ENCODE measurements at places on chromosomes 4 and X.

- DNase-seq: no peak
These were observed 560.8 kb upstream of the ATOH1 start for GRCh38 chr4:93267747-93268146.

DNA sequence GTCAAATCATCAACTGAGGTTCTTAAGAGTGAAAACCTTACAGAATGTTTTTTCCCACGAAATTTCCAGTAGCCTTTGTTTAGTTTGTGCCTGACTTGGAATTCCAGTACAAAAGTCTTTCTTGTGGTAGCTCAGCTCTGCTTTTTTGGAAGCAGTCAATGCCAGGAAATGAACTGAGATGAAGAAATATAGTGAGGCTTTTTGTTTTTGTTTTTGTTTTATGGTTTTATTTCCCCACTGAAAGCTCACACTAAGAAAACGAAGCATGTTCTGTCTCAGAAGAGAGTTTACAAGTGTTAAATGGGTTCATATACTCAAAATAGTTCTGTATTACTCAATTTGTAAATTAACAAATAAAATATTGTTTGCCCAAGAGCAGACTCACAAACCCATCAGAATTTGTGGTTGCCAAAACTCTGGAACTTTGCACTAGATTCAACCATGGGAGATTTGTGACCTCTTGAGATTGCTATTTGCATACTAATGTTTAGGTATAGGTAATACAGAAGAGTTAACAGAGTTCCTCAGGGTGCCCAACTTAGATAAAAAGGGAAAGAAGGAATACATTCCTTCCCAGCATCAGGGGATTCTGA is 1060.8 kb downstream of the FAT4 start:
- no peak for DNase-seq

GRCh38 chrX:48599341-48599740 is 2.0 kb downstream of the WDR13 start:
- DNase-seq: no peak

DNA sequence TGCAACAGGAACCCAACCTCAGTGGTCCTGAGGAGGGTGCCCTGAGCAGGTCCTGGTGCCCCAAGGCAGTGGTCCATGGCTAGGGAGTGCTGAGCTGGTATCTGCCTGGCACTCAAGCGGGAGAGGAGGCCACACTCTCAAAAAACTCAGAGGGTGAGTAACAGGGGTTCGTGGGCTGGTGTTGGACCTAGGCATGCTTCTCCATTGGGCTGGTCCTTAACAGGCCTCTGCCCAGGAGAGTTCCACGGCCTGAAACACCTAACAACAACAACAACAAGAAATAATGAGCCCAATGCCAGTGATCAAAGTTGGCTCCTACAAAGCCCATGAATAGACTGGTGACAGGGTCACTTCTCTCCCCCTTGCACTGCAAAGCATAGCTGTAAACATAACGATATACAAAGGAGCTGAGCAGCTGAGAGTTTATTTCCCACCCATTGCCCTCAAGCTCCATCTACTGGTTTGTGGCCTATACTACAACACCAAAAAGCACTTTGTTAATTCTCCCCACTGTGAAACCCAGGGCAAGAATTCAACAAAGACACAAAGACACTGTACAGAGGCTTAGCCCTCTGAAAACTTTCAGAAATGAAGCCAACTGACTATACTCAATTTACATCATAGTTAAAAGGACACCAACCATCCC is 736.1 kb upstream of the ADGRL3 start:
- peak; percentile 14 for DNase-seq

DNA sequence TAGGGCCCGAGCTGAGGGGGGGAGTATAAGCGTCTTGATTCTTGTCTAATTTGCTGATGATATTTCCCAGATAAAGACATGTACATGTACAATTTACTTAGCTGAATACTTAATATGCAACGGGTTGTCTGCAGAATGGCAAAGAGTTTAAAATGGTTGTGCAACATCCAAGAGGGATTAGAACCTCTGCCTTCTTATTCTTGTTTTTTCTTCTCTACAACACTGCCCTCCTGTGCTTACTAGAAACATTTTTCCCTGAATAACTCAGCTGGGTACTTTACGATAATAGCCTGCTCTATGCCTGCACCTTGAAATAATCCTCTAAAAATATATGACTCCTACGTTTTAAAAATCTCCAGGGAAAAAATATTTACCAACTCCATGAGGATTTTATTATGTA is 41.8 kb downstream of the INTS12 start:
- DNase-seq: no peak

DNA sequence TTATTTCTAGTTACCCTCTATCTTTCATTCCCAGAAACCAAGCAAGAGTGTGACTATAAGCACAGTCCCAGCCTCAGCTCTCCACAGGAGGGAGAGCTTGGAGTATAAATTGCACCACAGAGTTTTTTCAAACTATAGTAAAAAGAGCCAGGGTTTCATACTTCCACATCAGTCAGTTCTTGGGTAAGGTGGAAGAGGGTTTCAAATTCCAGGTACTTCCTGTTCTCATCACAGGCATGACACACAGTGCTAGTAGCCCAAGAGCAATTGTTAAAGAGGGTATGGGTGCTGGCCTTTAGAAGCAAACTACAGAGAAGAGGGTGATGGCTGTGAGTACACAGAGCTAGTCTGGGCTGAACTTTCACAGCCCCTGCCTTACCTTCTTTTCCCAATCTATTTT is 5.7 kb upstream of the IL1RAPL1 start:
- no peak for DNase-seq

- no peak for DNase-seq
These were observed 79.8 kb downstream of the RLIM start for GRCh38 chrX:74534569-74535038.

- no peak for DNase-seq
These were observed 132.4 kb upstream of the TET2 start for GRCh38 chr4:105014234-105014633.

DNA sequence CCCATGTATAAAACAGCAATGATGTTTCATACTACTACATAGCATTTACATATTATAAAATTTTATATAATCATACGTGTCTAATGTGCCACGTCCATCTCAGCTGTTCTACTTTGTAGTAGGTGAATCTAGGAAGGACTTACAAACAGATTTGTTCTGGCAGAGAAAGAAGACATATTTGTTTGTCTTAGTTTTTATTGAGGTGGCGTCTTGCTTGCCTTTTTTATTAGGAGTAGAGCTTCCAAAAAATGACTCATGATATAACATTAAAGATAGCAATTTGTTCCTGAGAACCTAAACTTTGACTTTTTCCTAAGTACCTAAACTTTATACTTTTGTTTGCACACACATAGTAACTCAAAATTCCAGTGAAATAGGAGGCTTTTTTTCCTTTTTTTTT is 64.6 kb downstream of the CLDN22 start:
- DNase-seq: no peak

DNA sequence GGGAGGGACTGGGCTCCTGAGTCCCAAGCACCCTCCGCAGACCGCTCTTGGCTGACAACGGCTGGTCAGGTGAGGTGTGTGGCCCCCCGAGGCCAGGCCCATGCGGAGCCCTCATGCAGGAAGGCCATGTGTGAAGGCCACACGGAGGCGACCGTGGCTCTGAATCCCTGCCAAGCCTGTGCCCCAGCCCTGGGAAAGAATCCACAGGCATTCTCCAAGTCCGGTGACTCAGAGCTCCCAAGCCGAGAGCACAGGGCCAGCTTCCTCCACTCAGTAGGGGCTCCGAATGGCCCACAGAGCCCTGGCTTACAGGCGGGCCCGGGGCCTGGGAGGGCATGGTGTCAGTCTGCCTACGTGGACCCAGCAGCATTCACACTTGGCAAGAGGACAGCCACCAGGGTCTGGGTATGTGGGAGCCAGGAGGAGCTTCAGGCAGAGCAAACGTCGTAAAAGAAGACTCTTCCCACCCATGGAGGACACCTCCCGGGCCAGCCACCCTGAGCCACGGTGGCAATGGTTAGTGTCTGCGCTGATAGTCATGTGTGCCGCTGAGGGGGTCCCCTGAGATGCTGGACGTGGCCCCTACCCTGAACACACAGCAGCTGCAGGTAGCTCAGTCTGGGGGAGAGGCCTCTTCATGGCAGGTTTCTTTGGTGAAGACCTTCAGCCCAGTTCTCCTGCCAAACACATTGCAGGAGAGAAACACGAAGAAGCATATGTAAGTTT is 105.7 kb downstream of the PSAPL1 start:
- DNase-seq: no peak

DNA sequence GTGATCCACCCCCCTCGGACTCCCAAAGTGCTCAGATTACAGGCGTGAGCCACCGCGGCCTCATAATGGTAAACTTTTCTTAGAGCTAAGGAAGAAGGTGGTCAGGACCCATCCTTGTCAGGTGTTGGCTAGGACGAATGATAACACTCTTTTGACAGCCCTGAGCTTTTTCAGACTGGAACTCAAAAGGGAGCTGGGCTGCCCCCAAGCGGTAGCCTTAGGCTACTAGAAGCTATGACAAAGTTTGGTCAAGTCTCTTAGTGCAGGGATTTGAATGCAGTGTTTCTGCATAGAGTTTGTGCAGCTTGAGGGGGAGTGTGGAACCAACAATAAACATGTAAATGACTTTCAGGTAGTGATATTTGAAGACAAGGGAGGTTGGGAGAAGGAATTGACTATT is 11.8 kb upstream of the HSD17B10 start:
- peak; percentile 48 for DNase-seq

DNA sequence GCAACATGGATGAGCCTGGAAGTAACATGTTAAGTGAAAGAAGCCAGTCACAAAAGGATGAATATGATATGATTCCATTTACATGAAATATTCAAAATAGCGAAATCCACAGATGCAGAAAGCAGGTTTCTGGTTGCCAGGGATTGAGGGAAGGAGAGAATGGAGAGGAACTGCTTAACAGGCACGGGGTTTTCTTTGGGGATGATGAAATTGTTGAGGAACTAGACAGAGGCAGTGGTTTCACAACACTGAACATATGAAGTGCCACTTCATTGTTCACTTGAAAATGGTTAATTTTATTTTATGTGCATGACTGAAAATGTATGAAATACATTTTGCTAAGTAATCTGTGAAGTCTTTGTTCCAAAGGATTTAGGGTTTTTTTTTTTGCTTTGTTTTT is 182.5 kb upstream of the TBL1X start:
- DNase-seq: no peak

DNA sequence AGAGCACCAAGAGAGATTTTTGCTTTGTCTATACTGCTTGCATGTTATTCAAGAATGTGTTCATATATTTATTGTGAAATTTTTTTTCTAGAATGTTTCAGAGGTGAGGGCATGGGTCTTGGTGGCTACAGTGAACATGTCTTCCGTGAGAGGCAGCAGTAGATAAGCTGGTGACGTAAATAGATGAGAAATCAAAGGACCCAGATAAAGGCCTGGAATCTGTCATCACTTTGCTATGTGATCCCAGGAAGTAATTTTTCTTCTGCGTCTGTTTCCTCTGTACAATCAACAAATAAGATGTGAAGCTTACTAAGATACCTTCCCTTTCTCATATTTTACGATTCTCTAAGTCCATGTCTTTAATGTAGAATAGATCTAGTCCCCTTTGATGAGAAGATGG is 129.1 kb downstream of the COL4A6 start:
- no peak for DNase-seq

- DNase-seq: no peak
These were observed 2.0 kb upstream of the ABCB7 start for GRCh38 chrX:75158054-75158453.

GRCh38 chr4:19406789-19407188 is 844.9 kb upstream of the SLIT2 start:
- DNase-seq: no peak

DNA sequence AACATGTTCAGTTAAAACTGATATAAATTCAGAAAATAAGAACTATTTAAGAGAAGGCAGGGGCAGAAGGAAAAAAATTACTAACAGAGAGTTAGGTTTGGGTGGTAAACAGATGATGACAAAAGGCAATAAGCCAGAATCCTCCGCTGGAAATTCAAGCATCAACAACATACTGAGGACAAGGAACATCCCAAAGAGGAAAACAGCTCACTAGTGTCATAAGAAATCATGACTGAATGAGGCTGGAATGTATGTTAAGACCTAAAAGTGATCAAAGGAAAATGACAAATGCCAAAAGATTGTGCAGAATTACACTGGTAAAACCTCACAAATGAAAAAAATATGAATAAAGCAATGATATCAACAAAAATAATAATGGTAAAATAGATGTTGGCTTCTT is 88.4 kb downstream of the WDFY3 start:
- no peak for DNase-seq

DNA sequence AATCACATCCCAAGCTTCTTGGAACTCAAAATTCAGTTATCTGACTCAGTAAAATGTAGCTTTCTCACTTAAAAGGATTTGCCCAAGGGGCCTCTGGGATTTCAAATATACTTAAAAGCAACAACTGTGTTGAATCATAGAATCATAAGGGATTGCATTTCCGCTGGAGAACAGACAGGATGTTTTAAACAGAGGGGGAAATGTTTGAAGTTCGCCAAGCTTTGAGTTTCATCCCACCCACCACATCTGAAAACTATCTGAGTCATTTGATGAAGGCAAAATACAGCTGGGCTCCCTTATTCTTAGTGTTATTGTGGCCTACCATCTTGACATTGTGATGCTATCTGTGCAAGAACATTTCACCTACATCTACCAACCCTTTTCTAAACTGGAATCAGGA is 73.5 kb downstream of the PPP1R2C start:
- no peak for DNase-seq

Data from NCI-H524 (cell line).